ENCODE measurements at places on chromosomes 16 and 17.

GRCh38 chr17:41500131-41500911 lies 5.1 kb downstream of the KRT13 start:
- DNase-seq: no peak

DNA sequence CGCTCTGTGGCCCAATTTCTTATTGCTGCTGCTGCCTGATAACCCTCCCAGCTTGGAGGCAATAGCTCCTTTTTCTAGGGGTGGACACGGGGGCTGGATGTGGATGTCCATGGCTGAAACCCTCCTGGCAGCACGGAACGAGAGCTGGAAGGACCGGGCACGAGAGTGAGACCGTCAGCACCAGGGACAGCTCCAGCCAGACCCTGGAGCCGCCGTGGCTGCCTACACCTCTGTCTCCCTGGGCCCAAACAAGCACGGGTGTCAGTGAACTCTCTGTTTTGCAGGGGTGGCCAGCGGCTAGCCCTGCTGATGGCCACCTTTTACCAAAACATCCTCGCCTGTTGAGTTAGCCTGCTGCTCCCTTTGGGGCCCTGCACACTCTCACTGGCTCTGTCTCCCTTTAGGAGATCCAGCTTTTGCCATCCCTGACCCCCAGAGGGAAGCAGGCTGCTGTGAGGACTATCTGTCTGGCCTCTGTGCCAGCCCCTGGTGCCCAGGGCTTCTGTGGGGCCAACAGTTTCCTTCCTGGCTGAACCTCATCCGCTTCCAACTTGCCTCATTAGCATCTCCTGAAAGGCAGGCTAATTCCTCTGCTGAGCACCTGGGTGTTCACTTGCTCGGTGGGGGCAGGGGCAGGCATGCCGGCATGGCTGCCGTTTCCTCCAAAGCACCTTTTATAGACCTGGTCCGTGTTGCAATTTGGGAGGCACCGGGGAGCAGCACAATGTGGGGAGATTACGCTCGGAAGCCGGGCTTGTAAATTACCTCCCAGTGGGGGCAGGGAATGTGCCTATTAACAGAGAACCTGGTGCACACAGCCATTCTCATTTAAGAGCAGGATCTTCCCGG lies 118.1 kb downstream of the ENGASE start:
- no peak for DNase-seq

GRCh38 chr17:58084317-58084981 lies 1.2 kb downstream of the DYNLL2 start:
- no peak for DNase-seq

- DNase-seq: no peak
Measured at GRCh38 chr17:42484304-42484703, 25.6 kb downstream of the ATP6V0A1 start.

DNA sequence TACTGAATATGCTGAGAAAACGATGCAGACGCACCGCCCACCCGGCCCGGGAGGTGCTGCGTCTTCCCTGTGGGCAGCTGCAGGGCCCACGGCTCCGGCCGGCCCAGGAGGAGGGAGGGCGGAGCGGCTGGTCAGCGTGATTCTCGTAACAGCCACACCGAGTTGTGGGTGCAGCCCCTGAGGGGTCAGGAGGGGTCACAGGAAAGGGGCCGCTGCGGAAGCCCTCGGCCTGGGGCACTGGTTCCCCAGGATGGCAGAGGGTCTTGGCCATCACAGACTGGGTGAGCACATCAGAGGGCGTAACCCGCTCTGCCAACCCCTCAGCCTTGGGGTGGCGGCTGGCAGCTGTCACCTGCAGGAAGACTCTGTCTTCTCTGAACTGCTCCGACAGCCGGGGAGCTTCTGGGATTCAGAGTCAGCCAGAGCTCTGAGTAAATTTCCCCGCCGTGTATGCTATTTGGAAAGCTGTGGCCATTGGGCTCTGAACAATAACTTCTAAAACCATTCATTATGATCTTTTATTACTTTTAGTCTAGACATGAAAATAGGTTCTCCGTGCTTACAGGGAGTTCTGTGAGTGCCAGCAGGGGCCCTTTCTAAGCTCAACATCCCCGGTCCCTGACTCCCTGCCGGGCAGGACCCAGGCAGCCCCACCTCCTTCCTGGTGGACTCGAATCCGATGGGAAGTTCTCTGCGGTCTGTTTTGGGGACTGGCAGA lies 87.4 kb upstream of the CHMP6 start:
- DNase-seq: no peak

- peak; percentile 41 for DNase-seq
Measured at GRCh38 chr17:77905766-77906165, 52.7 kb upstream of the TNRC6C start.

GRCh38 chr17:13194887-13195286 lies 177.1 kb upstream of the ELAC2 start:
- no peak for DNase-seq

DNA sequence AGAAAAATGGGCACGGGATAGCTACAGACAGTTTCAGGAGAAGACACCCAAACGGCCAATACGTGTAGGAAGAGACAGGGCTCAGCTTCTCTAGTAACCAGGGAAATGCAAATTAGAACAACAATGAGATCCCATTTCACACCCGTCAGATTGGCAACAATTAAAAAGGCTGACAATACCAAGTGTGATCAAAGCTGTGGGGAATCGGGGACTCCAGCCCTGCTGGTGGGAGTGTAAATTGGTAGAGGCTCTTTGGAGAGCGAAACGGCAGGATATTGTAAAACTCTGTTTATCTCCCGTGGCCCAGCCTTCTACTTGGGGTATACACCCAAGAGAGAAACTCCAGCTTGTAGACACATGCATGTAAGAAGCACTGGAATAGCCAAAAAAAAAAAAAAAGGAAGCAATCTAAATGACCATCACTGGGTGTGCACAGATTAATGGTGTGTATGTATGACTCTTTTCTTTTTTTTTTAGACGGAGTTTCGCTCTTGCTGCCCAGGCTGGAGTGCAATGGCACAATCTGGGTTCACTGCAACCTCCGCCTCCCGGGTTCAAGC lies 27.5 kb downstream of the MYBBP1A start:
- no peak for DNase-seq

DNA sequence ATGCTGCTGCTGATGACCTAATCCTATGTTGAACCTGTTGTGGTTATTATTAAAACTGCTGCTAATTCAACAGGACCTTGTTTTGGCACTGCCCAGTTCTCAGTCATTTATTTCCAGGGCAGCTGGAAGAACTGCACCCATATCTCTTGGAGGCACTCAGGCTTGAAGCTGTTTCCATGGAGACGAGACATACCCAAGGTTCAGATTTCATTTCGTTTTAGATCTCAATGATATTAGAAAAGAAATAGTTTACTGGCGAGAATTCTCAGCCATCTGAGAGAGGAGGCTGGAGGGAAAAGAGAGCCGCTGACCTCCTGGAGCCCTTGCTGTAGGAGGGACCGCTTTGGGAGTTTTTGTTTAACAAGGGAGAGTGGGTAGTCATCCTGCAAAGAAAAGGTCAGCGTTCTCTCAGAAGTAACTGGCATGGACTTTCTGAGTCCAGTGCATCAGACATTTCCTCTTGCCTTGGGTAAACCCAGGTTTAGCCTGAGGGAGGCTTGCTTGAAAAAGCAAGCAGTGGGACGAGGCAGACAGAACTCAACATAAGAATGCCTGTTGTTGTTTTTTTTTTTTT lies 75.4 kb downstream of the YPEL2 start:
- DNase-seq: no peak

GRCh38 chr17:45277992-45278391 lies 16.1 kb upstream of the SPATA32 start:
- DNase-seq: no peak

DNA sequence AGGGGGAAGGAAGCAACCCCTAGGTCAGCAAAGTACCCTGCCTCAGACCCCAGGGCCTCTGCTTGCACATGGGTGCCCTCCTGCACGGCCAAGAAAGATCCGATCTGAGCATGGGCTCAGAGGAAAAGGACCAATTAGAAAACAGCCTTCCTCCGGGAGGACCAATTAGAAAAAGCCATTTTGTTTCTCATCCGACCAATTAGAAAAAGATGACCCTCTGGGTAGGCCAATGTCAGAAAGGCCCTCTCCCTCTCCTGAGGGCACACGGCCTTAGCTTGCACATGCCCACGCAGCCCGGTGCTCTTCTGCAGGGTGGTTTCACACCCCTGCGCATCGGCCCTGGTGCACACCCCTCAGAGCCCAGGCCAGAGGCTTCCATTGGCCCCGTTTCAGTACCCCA lies 5.1 kb upstream of the CISD3 start:
- DNase-seq: no peak

- no peak for DNase-seq
Measured at GRCh38 chr16:23968176-23968575, 132.4 kb downstream of the PRKCB start.

DNA sequence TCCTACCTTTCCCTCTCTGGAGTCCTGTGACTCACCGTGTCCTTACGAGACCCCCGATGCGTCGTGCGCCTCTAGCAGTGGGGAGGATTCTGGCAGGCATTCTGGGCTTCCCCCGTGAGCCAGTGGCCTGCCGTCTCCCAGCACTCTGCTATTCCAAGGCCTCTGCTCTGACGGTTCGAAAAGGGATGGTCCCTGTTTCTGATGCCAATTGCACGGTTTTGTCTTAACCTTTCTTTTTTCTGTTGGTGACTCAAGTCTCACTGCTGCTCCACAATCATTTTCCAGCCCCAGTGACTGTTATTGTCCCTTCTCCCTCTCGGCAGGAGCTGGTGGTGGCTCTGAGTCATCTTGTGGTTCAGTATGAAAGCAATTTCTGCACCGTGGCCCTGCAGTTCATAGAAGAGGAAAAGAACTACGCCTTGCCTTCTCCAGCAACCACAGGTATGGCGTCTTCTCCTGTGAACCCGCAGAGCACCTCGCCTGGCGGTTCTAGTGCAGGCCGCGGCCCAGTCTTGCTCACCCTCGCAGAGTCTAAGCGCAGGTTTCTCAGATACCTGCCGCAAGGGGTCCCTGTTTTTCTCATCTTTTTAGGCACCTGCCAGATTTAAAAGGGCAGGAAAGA lies 100.1 kb upstream of the CHMP6 start:
- peak; percentile 82 for DNase-seq

DNA sequence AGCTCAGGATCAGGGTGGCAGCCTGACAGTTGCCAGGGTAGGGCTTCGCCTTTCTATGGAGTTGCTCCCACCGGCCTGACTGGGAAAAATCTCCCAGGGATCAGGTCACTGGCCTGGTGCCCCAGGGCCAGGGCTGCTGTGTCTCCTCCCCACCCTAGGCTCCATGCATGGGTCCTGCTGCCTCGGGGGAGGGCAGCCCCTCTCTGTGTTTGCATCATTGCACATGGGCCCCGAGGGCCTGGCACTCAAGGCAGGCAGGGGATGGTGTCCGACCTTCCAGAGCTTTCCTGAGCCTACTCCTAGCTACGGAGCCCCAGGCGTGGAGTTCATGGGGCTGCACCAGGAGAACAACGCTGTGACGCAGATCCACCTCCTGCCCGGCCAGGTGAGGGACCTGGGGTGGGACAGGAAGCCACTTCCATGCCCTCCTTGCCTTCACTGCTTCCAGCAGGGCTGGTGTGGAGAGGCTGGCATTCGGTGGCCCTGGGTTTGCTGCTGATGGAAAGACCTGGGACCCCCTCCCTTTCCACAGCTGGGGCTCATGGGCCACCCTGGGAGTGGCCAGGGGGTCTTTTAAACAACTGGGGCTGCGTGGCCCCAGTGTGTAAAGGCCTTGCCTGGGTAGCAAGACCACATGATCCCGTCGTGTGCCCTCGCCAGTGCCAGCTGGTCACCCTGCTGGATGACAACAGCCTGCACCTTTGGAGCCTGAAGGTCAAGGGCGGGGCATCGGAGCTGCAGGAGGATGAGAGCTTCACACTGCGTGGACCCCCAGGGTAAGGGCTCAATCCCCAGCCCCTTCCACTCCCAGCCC lies 29.5 kb upstream of the MYO15B start:
- DNase-seq: peak; percentile 66

DNA sequence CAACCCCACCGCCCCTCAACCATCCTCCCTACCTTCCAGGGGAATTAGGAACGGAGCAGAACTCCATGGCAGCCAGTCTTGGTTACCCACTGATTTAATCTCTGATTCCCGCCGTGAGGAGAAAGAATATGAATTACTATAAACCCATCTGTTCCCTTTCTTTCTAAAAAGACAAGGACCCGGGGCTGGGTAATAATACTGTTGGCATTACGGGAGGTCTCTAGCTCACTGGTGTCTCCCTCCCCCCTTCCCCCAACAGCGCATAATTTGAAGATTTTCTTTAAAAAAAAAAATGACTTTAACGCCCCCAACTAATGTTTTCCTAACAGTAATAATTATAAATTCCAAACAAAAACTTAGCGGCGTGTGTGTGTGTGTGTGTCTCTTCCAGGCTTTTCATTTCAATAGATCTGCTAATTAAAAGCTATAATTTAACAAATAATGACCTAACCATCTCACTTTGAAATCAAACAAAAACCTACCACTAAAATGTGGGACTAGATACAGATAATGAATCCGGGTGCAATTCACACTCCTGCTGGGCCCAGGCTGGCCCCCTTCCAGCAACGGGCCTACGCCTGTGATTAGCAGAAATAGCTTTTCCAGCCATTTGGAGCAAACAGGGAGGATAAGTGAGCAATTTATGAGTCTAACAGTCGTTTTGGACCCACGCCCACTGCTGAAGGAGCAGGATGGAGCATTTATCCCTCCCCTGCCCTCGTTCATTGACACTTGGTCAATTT lies 18.2 kb upstream of the BHLHA9 start:
- no peak for DNase-seq

DNA sequence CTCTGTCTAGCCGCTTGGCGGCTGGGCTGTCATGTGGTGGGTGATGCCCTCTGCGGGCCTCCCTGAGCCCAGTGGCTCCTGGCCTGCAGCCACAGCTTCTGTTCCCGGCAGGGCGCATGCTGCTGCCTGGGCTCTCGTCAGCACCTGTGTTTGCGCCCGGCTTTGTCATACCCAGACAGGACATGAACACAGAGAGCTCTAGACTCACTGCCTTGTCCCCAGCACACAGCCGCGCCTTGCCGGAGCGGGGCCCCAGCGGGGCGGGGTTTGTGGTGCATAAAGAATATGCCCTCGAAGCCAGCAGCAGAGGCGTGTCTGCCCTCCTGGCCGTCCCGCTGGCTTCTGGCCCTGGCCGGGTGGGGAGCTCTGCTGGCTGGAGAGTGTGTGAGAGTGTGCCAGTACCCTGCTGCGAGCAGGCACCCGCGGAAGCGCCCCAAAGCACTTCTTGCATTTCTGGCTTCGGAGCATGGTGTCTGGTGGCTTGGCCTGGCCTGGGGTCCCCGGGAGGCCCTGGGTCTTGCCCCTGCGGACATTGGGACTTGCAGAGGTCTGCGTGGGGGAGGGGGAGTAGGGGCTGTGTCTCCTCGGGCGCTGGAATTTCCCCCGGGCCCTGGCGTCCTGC lies 14.4 kb downstream of the ASPSCR1 start:
- DNase-seq: peak; percentile 85

GRCh38 chr17:1473170-1473569 lies 17.1 kb upstream of the CRK start:
- DNase-seq: no peak

Measured in RWPE2 (cell line).